ENCODE measurements at places on chromosomes 2 and 18.

- no peak for DNase-seq
These were observed 272.1 kb upstream of the DOK6 start for GRCh38 chr18:69128566-69128965.

DNA sequence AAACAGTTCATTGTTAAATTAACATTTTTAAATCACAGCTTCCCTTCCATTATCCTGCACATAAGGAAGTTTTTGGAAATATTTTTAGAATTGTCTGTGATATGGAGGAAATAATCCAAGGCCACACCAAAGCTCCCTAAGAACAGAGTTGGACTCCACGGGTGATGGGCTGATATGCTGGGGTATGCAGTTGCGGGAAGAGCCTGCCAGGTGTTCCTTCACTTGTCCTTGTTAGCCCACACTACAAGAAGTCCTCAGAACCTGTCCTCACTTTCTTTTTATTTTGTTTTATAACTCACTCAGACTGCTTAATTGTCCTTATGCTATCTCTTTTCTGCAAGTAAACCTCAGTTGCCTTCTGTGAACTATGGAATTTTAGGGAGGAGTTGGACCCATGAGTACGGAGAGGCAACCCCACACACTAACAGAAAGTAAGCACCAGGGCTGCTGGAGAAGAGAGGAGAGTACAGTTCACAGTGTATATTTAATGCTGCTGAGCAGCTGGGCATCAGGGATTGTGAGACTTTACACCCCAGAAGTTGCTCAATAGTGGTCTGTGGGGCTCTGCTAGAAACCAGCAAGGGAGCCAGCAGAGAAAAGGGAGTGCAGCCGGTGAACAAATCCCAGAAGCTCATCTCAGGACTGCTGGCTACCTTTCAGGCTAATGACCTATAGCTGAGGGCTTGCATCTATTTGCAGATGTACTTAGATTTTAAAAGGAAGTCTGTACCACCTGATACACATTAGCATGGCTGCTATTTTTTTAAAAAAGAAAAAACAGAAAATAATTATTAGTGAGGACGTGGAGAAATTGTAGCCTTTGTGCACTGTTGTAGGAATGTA is 280.1 kb upstream of the STON1 start:
- DNase-seq = peak; percentile 85

DNA sequence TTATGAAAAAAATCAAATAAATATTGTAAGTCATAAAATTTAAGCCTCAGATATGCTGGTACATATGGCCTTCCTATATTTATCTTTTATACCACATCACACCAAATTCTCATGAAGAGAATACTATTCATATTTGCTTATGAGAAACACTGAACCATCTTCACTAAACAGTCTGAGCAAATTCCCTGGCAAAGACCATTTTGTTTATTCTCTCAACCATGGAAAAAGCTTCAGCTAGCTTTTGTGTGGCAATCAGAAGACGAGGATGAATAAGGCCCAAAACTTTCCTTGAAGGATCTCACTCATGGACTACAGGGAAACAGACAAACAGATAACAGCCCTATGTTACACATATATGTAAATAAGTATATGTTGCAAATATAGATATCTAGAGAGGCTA is 252.1 kb downstream of the TMX3 start:
- DNase-seq = no peak

GRCh38 chr18:64785686-64786085 is 636.8 kb upstream of the LINC00305 start:
- no peak for DNase-seq

- DNase-seq = no peak
These were observed 74.4 kb upstream of the UGP2 start for GRCh38 chr2:63767307-63767706.

DNA sequence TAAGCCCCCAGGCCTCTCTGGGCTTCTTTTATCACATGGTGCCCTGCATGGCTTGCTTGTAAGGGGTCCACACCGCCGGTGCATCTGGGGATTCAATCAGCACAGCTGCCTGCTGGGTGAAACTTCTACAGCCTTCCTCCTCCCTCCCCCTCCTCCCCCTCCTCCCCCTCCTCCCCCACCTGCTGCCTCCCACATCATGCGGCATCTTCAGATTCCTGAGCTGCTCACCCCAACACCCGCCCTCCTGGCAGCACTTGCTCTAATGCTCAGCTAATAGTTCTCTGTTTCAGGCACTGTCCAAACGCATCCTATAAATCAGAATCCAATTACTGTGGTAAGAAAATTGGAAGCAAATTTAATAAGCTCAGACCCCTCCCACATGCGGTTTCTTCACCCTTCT is 150.7 kb downstream of the GALNT14 start:
- no peak for DNase-seq

DNA sequence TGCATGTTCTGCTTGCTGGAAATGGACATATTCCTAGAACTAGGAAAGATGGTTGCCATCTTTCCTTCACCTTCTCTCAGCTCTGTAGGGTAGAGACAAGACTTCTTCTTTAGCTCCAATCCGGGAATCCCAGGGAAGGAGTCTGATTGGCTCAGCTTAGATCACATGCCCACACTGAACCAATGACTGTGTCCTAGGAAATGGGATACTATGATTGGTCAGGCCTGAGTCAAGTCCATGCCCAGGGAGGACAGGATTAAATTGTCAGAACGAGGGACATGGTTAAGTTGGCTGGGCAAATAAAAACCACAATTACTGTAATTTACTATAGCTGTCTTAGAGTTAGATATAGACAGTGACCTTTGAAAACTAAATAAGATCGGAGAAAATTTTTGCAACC is 31.4 kb downstream of the SEMA4F start:
- DNase-seq = no peak

- DNase-seq = no peak
These were observed 61.2 kb downstream of the DIS3L2 start for GRCh38 chr2:232022718-232023117.

DNA sequence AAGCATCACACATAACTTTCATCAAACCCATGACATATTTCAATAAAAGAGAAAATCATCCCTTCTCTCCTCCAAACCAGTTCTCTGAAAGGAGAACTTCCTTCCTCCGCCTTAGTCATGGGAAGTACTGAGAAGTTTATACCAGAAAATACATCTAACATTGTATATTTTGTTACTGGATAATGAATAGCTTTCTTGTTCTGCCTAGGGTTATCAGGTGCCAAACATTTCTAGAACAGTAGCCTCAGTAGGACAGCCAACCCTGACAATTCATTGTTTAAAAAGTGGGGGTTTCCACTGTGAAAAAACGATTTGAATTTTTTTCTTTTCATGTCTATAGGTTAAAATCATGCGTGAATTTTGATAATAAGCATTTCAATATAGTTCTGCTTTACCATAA is 16.0 kb upstream of the DAW1 start:
- DNase-seq = no peak

GRCh38 chr2:128345436-128346165 is 26.9 kb upstream of the HS6ST1 start:
- no peak for DNase-seq

DNA sequence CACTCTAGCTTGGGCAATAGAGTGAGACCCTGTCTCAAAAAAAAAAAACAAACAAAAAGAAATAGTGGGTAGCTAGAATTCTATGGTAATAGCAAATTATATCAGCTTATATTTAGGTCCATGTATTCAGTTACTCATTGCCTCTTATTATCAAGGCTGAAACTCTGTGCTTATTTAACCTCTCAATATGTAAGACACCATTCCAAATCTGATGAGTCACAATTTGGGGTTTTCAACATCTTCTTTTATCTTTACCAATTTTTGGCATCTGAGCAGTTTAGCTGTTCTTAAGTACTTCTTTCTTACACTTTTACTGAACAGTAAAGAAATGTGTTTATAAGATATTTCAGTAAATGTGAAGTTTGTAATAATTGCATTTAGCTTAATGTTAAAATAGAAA is 69.3 kb downstream of the TTC27 start:
- no peak for DNase-seq

DNA sequence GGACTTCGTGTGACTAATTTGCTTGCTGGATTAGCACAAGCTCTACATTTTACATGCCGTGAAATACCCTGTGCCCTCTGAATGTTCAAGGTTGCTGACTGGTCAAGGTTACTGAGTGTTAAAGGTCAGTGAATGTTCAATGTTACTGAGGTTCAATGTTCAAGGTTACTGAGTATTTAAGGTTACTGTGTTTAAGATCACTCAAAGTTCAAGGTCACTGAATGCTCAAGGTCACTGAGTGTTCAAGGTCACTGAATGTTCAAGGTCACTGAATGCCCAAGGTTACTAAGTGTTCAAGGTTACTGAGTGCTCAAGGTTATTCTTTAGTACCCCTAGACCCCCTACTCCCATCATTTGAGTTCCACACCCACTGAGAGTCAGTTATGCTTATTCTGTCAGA is 277.6 kb downstream of the CLIP4 start:
- no peak for DNase-seq

DNA sequence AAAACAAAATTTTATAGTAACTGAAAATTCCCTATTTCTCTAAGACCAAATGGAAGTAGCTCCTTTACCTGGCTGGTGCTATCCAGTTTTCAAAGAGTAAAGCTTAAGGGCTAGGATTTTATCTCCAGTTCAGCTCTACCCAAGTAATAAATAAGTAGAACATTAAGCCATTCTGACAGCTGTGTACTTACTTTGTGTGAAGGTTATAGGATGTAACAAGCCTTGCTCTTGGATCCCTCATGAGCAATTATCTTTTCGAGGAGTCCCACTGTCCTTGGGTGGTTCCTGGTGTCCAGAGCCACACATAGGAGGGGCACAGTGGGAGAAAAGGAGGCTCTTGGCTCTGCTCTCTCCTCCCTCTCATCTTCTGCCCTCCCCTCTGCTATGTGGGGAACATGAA is 45.5 kb downstream of the KIF5C start:
- DNase-seq = no peak

- DNase-seq = no peak
These were observed 29.9 kb downstream of the HDHD2 start for GRCh38 chr18:47120428-47120827.

DNA sequence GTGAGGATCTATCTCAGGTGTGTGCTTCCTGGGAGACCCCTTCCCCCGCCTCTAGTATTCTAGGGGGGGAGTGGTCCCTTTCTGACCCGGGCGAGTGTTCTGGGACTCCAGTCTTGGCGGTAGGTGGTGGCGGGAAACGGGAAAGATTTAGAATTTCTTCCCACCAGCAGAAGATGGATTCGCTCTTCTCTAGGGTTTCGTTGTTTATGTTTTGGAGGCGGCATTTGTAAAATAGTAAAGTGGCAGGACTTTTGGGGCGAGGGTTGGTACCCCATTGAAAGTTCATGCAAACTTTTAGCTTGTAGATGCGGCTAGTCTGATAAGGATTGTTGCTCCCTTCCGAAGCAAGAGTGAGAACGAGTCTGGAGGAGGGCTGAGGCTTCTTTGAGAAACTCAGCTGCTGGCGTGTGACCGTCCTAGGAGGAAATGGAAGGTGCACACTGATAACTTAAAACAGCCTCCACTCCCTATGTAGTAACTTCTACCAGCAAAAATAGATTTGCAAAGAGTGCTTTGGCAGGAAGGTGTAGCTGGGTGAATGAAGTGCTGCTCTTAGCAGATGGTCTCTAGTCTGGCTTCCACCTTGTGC is 412 bp downstream of the GPD2 start:
- DNase-seq = peak; percentile 28

DNA sequence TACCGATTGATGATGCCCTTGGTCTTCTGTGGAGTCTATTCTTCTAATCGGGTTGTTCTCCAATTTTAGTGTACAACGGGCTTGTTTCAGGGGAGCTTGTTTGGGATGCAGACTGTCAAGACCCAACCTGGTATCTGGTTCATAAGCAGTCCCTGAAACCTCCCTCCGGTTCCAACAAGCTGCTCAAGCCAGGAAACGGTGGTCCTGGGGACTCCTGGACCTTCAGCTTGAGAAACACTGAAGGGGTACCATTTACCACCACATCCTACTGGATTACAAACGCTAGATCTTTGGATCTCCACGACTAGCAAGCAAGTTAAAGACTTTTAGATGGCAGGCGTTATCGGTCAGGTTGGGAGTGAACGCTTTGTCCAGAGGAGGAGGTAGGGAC is 2.0 kb downstream of the BCL2 start:
- no peak for DNase-seq

GRCh38 chr2:179264368-179265081 is at the start of gene SESTD1:
SESTD1 (minus strand) TSS chr2:179264832; CDS start chr2:179191841, 72,991 bp downstream.
- DNase-seq = no peak

DNA sequence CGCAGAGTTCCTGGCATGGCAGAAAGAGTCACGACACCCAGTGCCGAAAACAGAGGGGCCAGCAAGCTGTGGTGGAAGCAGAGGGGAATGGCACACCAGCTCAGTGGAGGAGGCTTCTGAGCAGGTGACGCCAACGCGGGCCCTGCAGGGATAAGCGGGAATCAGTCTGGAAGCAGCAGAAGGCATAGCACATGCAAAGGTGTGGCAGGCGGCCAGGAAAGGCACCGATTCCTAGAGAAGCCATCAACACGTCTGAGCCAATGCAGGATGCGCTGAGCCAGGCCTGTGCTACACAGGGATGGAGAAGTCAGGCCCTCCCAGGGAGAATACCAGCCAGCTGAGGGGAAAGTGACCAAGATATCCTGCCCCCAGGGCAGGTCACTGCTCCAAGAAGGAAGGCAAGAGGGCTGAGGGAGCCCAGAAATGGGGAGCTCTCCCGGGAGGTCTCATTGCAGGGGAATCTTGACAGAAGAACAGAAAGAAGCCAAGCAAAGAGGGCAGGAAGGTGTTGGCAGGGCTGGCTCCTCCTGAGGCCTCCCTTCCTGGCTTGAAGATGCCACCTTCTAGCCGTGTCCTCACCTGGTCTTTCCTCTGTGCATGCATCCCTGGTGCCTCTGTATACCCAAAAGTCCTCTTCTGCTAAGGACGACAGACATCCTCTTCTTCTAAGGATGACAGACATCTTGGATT is 16.3 kb downstream of the TEX51 start:
- DNase-seq = no peak

DNA sequence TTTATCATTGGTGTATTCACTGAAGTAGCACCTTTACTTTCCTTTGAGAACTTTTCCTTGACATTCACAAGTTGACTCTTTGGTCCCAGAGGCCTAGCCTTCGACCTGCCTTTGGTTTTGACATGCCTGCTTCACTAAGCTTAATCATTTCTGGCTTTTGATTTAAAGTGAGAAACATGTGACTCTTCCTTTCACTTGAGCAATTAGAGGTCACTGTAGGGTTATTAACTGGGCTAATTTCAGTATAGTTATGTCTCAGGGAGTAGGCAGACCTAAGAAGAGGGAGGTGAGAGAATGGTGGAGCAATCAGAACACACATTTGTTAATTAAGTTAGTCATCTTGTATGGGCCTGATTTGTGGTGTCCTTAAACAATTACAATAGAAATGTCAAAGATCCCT is 1040.7 kb upstream of the SLC39A10 start:
- no peak for DNase-seq

- DNase-seq = peak; percentile 79
These were observed 6.8 kb upstream of the SNED1 start for GRCh38 chr2:240991378-240992263.

All from NCI-H524 (cell line).